ENCODE measurements at places on chromosomes 1 and 21.

- DNase-seq, result peak; percentile 13
Observed at GRCh38 chr1:207459008-207459407, 4.9 kb downstream of the CR2 start.

DNA sequence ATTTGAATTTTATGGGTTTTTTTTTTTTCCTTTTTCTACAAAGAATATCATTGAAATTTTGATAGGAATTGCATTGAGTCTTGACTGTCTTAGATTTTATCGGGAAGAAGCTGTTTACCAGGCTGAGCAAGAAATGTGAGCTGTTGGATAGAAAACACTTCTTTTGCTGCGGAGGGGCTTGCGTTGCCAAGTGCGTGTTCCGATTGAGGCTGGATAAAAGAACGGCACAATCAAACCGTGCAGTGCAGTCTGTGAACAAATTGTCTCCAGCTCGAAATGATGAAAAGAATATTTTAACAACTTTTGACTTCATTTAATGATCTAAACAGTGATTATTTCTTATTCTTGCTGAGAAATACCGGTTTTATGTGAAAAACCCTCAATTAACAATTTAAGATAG, 149.4 kb downstream of the RYR2 start:
- no peak for DNase-seq

GRCh38 chr1:2080884-2081283, 30.7 kb downstream of the PRKCZ start:
- DNase-seq, result no peak

DNA sequence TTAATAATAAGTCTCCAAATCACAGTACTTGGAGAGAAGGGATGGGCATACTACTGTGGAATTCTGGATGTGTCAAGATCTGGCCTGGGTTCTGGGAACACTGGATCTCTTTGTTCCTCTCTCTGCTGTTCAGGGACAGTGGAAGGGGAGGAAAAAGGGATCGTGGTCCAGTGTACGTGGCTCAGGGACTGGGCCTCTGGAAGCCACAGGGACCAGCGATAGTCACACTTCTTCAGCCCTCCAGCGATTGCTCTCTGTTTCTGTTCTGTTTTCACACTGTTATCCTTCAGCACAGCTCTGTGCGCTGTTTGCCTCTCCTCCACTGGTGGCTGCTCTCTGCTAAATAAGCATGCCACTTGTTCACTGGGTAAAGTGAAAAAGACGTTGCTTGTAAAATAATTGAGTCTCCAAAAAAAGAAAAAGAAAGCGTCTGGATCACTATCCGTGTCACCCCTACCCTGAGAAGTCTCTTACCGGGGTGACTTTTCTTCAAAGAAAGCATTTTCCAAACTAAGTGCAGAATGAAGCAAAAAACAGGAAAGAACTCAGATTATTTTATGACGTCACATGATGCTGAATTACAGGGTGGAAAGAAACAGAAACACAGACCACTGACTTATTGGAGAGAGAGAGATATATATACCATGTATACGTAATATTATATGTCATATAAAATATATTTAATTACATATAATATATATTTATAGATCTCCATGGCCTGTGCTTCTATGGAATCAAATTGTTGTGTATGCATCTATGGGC, 279.4 kb downstream of the RGS7 start:
- no peak for DNase-seq

DNA sequence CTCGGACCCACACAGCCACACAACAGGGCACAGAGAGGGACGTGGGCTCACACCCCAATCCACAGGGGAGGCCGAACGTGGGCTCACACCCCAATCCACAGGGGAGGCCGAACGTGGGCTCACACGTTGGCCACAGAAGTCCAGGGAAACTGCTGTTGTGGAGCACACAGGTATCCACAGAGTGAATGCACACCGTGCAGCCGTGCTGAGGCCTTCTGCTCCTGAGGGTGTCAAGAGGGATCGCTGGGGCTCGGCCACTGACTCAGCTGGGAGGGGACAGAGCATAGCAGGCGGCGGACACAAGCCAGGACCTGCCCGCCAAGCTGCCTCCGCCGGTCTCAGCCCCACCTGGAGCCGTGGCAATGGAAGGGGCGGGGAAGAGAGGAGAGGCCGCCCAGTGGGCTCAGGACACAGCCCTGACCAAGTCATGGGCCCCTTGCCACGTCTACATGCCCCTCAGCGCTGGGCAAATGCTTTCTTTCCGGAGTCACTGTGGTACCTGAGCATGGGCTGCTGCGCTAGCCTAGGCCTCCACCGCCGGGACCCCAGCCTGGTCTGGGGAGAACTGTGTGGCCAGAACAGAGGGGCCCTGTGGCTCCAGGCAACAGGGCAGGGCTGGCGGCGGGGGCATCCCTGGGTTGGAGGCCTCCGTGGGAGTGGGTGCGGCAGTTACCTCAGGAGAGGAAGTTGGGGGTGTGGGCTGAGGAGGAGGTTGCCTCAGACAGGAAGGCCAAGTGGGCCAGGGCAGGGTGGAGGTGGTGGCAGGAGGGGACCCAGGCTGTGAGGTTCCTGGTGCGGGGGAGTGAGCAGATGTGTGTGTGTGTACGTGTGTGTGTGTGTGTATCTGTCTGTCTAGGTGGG, 1.2 kb downstream of the SYTL1 start:
- DNase-seq, result peak; percentile 75

DNA sequence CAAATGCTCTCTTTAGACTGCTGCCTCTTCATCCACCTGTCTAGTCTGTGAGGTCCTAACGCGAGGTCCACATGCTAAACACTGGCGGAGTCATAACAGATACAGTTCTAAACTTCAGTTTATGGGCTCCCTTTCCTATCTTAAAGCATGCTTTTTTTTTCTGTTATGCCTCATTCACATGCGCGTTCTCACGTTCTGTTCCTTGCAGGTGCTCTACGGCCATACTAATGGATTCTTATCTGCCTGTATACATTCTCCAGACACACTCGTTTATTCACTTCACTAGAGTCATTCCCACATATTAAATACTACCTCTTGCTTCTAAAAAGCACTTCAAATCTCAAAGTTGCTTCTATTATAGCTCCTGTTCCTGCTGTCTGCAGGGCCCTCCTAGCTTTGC, 38.7 kb downstream of the PHC2 start:
- no peak for DNase-seq

DNA sequence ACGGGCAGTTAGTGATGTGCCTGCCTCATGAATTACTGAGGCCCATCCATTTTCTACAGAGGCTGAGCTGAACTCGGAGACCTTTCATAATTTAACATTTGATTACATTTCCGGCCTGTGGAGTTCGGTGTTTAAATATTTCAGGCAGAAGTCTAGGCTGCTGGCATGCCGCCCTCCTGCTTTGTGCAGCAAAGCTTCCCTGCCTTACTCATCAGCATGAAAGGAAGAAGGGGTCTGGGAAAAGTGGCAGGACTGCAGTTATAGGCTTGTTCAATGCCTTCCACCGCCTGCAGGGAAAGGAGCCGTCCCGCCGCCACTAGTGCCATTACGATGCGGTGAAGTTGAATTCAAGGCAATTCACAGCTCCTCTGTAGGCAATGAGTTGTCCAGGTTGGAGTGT, 527.9 kb downstream of the NPHP4 start:
- DNase-seq, result no peak

GRCh38 chr1:15992187-15992553, 11.9 kb upstream of the SRARP start:
- DNase-seq, result no peak

DNA sequence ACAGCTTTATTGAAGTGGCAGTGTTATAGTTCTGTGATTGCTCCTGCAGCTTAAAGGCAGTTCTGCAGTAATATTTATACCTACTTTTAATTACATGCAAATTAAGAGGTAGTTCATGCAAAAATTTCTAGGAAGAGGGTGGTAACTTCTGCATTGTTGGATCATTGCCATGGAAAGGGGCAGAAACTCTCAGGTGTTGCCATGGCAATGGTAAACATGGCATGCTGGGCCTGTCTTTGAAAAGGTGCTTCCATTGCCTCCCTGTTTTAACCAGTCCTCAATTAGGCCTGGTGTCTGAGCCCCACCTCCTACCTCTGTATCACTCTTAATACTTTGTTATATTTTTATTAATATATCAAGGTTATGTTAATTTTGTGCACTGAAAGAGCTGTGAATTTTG, 104.7 kb downstream of the DISC1 start:
- DNase-seq, result no peak

DNA sequence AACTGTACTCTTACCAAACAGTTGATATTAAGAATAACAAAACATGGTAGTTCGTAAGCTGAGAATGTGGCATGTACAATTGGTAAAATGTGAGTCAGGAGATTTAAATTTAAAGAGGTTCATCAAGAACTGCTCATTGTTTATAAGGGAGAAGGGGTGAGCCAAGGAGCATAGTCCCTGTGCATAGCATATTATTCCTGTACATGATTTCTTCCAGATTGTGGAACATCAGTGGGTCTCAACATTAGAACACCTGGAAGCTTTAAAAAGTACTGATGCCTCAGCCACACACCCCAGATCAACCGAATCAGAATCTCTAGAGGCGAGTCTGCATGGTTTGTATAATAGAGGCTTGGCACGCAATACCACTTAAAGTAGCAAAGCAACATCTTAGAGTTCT, 56.1 kb downstream of the KCTD3 start:
- DNase-seq, result no peak

DNA sequence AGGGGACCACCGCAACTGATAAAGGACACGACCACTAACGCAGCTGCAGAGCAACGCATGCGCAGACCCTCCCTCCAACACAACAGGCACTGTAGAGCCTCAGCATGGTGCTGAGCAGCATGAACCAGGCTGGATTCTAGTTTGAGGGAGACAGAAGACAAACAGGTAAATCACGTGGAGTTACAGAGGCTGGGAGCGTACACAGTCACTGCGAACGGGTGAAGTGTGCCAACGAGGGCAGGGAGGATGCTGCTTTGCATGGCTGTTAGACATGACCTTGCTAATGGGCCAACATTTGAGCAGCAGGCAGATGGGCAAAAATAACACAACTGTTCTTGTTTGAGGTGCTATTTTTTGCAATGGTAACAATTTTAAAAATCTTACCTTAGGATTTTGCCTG, 55.2 kb upstream of the NADK start:
- no peak for DNase-seq

GRCh38 chr1:19967808-19968207, 11.6 kb downstream of the PLA2G2A start:
- DNase-seq, result no peak

DNA sequence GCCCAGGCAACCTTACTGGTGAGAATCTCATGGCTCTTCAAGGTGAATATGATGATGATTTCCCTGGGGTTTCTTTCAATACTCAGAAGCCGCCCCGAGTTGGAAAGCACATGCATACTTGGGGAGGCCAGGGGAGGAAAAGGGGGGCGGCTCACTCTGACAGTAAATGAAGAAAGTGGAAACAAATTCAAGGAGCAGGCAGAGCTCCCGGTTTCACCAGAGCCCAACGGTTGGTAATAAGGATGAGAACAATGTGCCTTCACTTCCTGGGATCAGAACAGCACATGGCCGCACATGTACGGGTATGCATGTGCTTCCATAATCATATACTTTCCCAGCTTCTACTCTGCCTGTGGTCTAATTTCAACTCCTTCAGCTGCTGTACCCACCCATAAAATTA, 3.8 kb upstream of the ARHGEF2 start:
- no peak for DNase-seq

DNA sequence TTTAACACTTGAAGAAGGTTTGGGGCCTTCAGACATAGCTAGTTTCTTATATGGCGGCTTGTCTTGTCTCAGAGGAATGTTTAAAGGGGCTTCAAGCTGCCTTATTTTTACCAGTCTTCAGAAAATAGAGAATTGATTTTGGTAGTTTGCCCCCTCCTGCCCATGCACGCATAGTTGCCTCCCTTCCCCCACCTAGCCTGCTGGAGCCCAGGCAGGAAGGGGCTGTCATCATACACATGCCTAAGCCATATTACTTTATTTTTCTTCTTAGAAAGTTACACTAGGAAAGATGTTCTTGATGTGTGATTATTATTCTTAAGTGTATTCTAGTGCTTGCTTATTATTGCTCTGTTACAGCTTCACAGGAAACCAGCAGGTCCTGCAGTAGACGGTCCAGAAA, 18.3 kb downstream of the PBX1 start:
- DNase-seq, result no peak

DNA sequence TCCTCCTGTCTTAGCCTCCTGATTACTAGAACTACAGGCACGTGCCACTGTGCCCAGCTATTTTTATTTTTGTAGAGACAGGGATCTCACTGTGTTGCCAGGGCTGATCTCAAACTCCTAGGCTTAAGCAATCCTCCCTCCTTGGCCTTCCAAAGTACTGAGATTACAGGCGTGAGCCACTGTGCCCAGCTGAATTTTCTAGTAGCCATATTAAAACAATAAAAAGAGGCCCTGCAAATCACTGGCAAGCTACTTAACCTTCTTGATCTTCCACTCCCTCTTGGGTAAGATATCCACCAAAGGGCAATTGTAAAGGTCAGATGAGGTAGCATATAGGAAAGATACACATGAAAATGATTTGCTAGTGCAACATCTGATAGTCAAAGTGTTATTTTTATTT, 65.6 kb upstream of the SRSF10 start:
- DNase-seq, result no peak

GRCh38 chr1:232634096-232634495, 4.2 kb upstream of the SIPA1L2 start:
- no peak for DNase-seq

- DNase-seq, result peak; percentile 71
Observed at GRCh38 chr1:45545019-45545493, 5.6 kb upstream of the AKR1A1 start.

- no peak for DNase-seq
Observed at GRCh38 chr1:5522531-5523145, 469.6 kb downstream of the NPHP4 start.

GRCh38 chr21:39972976-39973770, 105.9 kb downstream of the PCP4 start:
- no peak for DNase-seq

DNA sequence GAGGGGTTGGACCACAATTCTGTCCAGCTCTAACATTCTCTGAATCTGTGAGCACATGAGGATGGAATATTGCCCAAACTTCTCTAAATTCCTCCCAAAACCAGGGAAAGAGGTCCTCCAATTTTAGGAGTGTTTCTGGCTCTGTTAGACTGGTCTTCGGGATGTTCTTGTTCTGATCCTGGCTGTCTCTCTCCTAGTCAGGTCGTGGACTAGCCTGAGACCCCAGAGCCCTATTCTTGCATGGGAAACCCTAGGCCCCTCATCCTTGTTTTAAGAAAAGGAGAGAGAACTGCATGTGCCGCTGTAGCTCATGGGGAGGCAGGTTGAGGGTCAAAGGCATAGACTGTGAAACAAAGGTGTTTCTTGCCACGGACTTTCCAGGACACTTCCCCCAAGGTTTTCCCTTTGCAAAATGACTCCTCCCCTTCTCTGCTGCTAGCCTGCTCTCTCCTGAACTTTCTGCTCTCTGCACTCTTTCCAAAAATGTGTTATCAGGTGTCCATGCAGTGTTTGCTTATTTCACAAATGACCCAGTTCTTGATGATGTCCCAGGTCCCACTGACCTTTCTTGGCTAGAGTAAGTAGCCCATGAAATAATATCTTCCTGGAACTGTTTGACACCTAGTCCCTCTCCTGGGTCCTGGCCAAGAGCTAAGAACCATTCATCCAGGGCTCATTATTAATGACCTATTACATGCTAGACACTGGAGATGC, 29.3 kb upstream of the RD3 start:
- DNase-seq, result no peak

GRCh38 chr1:11316701-11317100, 43.7 kb downstream of the UBIAD1 start:
- no peak for DNase-seq

- no peak for DNase-seq
Observed at GRCh38 chr1:211013346-211014240, 120.4 kb downstream of the KCNH1 start.

Data from activated CD4-positive, alpha-beta T cell treated with anti-CD3 and anti-CD28 coated beads, Interleukin-2, Interleukin-4, amounts not matched to agents 100 ng/mL and 50 ng/mL, durations not matched to agents 16 hours and 8 hours (primary cell).